ENCODE measurements at places on chromosomes 6 and 20. TPM values are rescaled to one million over a fixed set of nuclear protein-coding genes. Genes with fewer than 3 reads are reported as not detected.
A peak's percentile ranks its signal among the peaks of the same experiment; 100 is the strongest.

F13A1 gene
- total RNA-seq = 16.9 TPM

DNA sequence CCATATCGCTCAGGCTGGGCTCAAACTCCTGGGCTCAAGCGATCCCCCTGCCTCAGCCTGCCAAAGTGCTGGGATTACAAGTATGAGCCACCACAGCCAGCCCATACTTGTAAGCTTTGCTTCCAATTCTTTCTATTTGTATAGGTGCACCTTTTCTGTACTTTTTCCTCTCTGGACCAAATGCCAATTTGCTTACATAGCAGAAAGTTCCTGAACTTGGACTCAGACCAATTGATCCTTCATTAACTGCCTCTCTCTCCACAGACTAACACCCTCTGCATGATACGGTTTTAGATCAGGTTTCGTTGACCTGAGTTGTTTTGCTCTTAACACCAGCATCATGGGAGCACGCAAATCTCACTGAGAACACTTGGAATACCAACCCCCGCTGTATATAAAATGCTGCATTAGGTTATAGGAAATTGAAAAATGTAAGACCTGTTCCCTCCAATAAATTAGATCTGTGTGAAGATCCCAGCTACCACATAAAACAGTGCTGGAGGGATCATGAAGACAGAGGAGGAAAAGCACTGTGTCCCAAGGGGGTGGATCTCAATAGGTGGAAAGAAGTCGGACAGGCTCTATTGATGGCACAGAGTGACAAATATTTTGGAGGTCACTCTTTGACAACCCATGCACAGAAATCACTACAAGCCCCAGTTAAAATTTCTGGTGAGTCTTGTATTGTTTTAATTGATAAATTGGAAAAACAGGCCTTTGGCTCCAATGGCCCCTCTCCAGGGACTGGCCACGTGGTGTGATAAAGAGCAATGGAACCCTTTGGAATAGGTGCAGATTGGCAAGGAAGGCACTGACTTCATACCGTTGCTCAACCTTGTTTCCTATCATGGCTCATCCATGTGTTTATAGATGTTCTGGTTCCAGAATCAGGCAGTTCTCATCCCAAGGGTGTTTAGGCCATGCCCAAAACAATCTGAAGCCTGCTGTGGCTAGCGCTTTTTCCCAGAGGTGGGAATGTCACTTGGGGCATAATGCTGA, 51.2 kb downstream of the ISM1 start:
- DNase-seq = no peak

- no peak for DNase-seq
Measured at GRCh38 chr6:13165502-13166172, 162.7 kb downstream of the TBC1D7 start.

LGSN gene
- not detected for total RNA-seq

DNA sequence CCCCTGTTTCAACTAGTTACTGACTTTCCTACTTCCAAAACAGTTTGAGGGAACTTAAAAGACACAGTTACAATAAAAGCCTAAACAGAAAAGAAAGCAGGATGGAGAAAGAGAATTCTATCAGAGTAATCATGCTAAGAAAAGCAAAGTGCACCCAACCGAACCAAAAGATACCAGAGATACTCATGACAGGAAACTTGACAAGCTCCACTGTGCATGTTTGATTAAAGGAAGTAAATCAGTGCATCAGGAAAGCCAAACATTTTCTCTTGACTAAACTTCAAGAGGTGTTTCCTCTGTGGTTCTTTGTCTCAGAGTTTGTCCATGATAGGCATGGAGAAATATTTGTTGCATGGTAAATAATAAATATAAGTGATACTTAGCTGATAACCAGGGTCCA, 138.9 kb downstream of the PACRG start:
- DNase-seq = no peak

- peak; percentile 93 for DNase-seq
Measured at GRCh38 chr6:14706378-14706929, 539.4 kb upstream of the JARID2 start.

DNA sequence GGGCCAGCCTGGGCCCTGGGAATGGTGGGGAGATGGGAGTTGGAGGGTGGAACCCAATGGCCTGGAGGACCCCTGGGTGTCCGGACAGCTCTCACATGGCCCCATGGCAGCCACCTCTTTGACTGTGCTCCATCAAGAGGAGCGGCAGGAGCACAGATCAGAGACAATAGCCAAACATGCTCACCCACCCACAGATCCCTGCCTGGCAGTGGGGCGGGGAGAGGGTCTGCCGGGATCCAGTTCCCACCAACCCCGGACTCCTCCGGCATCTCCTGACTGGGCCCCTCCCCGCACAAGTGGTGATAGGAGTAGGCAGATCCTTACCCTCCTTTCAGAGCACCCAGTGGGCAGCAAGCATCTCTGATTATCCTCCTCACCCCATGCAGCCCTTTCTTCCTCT, 31.9 kb upstream of the MRPS18A start:
- no peak for DNase-seq

DNA sequence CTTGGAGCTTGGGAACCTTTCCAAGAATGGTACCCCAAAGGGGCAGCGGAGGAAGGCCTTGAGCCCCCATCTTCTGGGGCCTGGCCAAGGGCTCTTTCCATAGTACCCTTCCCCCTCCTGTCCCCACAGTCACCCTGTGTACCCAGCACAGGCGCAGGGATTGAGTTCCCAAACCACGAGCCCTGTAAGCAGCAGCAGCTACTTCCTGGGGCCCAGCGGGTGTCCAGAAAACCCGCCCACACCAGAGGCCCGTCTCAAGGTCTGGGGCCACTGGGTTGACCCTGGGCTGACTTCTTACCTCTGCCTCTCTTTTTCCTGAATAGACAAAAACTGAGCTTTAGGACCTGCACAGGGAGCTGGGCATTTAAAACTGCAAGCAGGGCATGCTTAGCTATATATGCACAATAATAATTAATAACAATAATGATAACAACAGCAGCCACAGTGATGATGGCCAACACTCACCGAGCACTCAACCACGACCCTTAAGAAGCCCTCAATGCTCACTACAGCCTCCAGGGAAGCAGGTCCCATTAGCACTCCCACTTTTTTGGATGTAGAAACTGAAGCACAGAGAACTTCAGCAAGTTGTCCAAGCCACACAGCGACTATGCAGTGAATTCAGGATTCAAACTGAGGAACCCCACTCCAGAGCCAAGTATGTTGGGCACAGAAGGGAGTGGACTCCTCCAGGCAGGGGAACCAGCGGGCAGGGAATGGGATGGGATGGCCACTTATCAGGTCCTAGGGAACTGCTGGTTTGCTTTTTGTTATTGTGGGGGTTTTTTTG, 14.5 kb downstream of the NOL4L start:
- DNase-seq = no peak

- DNase-seq = no peak
Measured at GRCh38 chr6:6631534-6632276, 43.2 kb downstream of the LY86 start.

DNA sequence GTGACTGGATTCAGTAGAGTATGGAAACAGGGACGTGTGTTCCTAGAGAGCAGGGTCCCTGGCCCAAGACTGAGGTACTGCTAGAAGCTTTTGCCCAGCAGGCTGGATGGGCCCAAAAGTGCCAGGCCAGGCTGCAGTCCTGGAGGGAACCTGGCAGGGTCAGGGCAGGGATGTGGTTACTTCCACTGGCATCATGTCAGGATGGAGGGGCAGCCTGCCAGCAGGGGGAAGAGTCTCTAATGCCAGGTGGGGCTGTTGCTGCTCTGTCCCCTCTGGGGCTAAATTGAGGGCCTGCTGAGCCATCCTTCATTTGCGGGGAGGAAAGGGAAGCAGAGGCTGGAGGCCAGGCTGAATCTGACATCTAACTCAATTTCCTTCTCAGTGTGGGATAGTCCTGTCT, 17.2 kb downstream of the ZDHHC14 start:
- DNase-seq = no peak

DNA sequence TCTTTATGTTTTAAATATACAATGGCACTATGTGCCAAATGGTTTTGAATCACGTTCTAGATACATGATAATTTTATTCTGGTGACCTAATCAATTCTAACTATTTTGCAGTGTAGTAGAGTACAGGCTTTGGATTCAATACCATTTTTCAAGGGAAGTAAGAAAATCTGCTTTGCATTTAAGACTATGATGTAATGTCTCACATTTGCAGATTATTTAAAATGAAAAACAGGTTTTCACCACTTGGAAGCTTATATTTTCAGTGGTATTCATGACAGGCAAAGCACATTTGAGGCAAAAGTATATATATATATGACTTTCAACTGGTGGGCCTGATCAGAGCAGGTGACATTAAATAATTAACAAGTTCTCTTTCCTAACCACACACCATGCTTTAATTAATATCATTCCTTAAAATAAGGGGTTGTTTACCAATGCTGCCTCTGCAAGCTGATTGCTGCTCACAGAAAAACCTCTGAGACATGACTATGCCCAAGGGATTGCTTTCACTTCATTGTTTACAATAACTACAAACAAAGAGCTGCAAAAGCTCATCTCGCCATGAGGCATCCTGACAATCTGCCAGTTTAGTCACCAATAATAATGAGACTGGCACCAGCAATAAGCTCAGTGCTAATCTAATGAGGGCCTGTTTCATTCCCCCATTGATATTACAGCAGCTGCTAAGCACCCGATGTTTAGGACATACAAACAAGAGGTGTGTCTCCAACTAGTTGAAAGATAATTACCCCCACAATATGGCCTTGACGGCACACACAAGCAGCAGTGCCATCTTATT, 1176.0 kb upstream of the GJE1 start:
- DNase-seq = no peak

NKX2-2 gene
- total RNA-seq = not detected

DNA sequence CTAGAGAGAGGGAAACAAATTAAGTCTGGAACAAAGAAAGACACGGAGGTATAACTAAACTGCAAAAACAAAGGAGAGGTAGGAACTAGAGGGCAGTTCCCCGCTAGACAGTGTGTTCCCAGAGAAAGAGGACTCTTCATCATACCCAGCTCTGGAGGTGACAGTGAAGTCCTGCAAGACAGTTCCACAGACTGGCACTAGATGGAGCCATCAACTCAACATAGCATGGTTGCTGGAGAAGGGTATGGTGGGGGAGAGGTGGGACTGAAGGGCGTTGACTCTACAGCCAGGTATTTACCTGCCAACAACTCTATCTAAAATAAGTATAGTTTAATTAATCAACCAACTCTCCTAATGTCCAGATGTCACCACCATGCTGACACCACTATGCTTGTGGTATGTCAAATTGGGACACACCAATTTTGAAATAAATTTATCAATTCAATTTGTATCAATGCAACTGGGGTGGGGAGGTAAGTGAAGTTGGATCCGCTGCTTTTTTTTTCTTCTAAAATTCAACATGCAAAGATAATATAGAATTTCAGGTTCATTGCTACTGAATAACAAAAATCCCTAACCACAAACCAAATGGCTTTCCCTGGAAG, 9.7 kb downstream of the BACH2 start:
- DNase-seq = no peak

GRCh38 chr20:5539691-5540090, 210.5 kb upstream of the SHLD1 start:
- no peak for DNase-seq

- DNase-seq = no peak
Measured at GRCh38 chr20:2932498-2932897, 59.2 kb downstream of the PTPRA start.

- DNase-seq = no peak
Measured at GRCh38 chr6:41503827-41504465, 42.2 kb upstream of the FOXP4 start.

HMGCLL1 gene
- 0.43 TPM for total RNA-seq

GRCh38 chr6:116265041-116265829, 11.4 kb upstream of the TSPYL4 start:
- no peak for DNase-seq

DPPA5 gene
- not detected for total RNA-seq

SAPCD1 gene
- total RNA-seq = 0.64 TPM

- DNase-seq = no peak
Measured at GRCh38 chr6:110307368-110307767, 50.8 kb downstream of the METTL24 start.

DNA sequence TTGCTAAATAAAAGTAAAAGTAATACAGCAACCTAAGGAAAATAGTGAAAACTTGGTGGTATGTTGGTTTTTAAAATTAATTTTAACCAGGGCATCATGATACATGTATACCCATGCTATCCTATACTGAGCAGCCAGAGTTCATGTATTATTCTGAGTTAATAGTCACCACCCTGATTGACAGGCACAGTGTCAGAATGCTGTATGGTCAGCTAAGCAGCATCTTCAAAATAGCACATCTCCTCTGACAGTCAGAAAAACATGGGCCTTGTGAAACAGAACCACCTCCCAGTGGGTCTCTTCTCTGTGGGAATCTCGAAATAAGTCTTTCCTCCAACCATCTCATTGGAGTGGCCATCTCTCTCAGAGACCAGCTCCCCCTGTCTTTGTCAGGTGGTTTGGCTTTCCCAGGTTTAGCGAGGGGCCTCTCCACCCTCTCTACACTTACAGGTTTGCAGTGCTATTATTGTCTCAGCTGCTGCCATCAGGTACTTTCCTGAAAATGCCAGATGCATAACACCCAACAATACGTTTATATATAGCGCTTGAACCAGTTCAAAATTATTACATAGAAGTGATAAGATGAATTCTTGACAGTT, 47.1 kb upstream of the RNF8 start:
- no peak for DNase-seq

DNA sequence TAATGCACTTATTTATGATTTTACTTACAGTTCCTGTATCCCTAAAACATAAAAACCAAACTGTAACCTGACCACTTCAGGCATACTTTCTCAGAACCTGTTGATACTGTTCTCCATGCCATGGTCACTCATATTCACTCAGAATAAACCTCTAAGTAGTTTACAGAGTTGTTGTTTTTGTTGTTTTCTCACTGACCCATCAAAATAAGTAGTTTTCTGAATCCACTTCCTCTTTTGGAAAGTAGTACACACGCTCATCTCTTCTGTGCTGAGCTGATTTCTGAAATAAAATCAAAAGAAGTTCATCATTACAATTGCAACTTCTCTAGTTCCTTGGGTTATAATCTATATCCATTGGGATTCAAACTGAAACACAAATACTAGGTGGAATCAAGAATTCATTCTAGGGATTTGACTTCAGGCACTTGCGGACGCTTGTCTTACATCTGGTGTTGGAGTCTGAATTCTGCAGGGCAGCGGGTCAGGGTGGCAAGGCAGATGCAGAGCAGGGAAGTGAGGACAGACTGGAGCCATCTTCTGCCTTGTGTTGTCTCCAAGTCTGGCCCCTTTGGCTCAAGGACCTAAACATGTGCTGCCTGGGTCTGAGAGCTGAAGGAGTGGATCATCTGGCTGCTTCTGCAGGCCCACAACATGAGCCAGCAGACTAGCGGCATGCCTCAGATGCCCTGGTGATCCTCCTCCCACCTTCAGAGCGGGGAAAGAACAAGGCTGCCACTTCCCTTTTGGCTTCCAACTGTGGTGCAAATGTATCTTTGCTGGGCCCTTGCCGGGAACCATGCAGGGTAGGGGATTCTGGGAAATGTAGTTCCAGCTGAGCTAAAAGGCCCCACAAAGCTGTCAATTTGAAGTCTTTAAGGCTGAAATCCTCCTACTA, 167.9 kb upstream of the MYLIP start:
- no peak for DNase-seq

DNA sequence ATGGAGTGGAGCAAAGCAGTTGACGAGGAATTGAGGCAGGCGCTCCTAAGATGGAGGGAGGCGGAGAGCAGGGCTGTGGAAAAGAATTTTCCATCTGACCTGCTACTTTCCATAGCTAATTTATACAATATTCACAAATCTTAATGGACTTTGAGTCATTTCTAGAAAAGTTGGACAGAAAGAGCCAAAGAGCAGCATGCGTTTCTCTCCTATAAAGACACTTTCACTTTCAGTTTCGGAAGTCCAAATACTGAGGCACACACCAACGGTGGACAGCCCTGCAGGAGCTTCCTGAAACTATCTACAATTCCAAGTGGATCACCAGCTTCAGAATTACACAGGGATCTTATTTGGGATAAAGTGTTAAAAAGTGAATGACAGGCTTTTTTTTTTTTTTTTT, 43.5 kb downstream of the PANK2 start:
- DNase-seq = no peak
